Right ventricle myocardium superior (tissue), 1 donor: ENCODE measurements at places on chromosomes 6 and 20.

DNA sequence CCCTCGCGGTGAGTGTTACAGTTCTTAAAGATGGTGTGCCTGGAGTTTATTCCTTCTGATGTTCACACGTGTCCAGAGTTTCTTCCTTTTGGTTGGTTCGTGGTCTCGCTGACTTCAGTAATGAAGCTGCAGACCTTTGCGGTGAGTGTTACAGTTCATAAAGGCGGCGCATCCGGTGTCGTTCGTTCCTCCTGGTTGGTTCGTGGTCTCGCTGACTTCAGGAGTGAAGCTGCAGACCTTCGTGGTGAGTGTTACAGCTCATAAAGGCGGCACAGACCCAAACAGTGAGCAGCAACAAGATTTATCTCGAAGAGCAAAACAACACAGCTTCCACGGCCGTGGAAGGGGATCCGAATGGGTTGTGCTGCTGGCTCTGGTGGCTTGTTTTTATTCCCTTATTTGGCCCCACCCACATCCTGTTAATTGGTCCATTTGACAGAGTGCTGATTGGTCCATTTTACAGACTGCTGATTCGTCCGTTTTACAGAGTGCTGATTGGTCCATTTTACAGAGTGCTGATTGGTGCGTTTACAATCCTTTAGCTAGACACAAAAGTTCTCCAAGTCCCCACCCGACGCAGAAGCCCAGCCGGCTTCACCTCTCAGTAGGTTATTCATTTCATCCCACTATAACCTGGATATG lies 48.2 kb upstream of the ARG1 start:
- DNase-seq: no peak

- no peak for DNase-seq
Measured at GRCh38 chr6:21202521-21202920, 391.0 kb upstream of the SOX4 start.

DNA sequence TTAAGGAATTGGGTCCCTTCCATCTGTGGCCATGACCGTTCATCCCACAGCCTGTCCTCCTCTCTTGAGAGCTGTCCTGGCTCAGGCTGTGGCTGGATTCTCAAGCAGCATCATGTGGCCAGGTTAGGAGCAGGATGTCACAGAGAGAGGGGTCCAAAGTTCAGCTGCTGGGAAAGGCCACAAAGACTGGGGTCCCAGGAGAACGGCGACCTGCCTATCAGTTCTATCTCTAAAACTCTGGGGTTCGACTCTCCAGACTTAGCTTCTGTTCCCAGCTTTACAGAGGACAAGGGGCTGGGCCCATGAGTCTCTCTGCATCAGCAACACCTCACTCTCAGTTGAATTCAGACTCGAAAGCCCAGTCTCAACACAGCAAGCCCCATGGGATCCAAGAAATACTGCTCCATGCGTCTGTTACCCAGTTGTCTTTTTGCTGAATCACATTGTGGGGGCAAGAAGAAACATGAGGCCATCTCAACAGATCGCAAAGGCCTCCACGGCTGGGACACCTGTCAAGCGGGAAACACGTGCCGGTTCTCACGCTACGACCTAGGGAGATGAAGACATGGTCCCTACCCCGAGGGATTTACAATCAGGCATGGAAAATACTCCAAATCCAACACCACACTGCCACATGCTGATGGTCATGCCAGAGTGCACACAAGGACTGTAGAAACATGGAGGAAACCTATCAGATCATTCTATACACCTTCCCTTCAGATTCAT lies 95.4 kb downstream of the SLC22A23 start:
- DNase-seq: no peak

DNA sequence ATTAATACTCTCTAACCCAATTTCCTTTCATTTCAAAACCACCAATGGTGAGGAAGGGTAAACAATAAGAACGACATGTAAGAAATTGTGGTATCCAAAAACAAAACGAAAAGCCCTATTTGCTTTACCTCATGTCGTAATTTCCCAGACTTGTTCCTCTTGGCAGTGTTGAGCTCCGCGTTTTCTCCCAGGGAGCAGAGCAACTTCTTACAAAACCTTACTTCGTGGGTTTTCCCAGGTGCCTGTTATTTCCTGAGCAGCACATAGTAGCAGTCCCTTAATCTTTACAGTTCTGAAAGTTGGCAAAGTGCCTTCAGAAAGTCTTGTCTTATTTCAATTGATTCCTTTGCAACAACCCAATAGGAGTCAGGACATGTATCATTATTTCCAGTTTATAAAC lies 207.9 kb upstream of the MARCKS start:
- DNase-seq: no peak

- no peak for DNase-seq
Measured at GRCh38 chr6:137915790-137916189, 48.7 kb downstream of the TNFAIP3 start.

GRCh38 chr6:138346302-138347195 lies 31.2 kb upstream of the SMIM28 start:
- DNase-seq: no peak

DNA sequence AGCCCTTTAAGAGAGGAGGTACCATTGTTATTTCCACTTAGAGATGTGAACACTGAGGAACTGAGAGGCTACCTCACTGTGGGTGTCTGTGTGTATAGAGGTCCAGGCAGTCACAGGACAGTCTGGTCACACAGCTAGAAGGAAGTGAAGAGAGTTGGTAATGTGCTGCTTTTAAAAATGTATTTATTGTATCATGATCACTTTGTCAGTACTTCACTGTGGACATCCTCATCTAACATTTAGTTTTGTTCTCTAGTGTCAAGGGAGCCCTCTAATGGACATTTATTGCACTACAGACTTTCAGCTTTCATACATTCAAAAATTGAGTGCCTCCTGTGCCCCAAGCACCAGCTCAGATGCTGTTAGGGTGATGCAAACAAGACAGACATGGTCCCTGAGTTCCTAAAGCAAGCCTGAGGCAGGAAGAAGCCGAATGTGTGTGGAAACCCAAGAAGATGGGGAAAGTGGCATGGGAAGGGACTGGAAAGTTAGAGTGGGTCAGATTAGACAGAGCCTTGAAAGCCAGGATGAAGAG lies 123.0 kb downstream of the SLC16A10 start:
- DNase-seq: no peak

GRCh38 chr6:107699254-107699653 lies 124.9 kb downstream of the SCML4 start:
- no peak for DNase-seq

DNA sequence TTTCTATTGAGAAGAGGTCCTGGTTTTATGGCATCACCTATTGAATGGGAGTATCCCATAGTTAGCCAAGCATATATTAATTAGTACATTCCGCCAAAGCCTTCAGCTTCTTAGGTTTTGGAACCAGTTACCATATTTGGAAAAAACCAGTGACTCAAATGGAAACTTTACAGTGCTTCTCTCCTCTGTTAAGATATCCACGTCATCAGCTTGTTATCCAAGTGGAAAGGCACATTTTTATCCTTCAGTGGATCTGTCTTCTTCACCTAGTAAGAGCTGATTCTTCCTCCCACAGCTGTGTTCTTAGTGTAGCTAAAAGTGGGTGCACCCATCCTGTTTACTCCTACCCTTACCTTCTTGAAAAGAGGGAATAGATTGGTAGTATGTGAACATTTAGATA lies 34.5 kb downstream of the TPD52L1 start:
- DNase-seq: no peak

DNA sequence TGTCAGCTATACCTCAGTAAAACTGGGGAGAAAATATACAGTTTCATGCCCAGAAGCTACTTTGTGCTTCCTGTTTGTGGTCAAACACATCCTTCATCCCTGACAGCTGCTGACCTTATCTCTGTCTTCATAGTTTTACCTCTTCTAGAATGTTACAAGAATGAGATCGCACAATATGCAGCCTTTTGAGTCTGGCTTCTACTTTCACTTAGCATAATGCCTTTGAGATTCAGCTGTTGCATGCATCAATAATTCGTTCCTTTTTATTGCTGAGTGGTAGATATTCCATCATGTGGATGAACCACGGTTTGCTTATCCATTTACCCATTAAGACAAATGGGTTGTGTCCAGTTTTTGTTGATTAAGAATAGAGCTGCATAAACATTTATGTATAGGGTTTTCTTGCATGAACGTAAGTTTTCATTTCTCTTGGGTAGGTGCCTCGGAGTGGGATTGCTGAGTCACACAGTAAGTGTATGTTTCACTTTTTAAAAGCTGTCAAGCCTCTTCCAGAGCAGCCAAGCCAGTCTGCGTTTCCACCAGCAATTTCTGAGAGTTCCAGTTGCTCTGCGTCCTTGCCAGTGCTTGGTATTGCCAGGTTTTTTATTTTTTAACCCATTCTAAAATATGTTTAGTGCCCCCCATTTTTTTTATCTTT lies 86.6 kb upstream of the PAX1 start:
- no peak for DNase-seq

DNA sequence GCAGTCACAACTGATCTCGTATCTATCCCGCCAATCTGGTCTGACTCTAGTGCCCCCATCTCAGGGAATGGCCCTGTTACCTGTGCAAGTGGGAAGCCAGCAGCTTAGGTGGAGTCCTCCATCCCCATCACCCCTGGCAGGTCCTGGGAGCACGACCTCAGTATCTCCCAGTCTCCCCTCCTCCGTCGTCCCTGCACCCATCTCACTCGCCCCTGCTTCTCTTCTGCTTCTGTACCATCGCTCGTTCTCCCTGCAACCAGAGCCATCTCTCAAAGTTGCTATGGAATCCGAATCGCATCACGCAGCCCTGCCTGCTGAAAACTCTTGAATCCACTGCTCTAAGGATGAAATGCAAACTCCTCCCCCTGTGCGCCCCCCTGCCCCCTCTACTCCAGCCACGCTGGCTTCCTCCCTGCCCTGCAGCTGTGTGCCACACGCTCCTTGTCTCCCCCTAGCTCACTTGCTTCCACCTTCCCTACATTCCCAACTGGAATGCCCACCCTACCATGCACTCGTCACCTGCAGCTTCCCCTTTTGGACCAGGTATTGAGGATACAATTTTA lies 64.0 kb upstream of the PTGIS start:
- DNase-seq: no peak

- no peak for DNase-seq
Measured at GRCh38 chr6:63180367-63180766, 30.9 kb upstream of the FKBP1C start.

DNA sequence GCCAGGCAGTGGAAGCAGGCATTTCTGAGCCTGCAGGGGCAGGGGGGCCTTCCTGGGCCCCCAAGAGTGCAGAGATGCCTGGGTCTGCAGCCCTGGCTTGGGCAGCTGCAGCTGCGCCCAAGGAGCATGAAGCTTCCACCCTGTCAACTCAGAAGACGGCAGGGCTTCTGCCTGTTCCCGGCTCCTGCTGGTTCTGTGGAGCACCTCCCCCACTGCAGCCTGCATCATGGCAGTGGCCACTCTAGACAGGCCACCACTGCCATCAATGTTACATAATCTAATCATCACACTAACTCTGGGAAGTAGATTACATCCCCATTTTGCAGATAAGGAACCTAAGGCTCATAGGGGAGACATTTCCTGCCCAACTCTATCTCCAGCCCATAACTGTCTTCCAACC lies 21.1 kb upstream of the TOP1 start:
- no peak for DNase-seq
